Adipocyte (in vitro differentiated cells): ENCODE measurements at places on chromosomes 3 and 15.

- DNase-seq: peak; percentile 36
Observed at GRCh38 chr15:73270366-73271097, 98.2 kb downstream of the HCN4 start.

GRCh38 chr15:43889042-43889441 lies 62.2 kb downstream of the WDR76 start:
- no peak for DNase-seq

- DNase-seq: peak; percentile 67
Observed at GRCh38 chr3:24493746-24494617, 668 bp downstream of the THRB start.

- DNase-seq: no peak
Observed at GRCh38 chr15:53588773-53589172, 170.7 kb downstream of the WDR72 start.

- DNase-seq: peak; percentile 70
Observed at GRCh38 chr3:150970665-150971324, 1.7 kb downstream of the CLRN1 start.

- no peak for DNase-seq
Observed at GRCh38 chr15:59557581-59557980, 54.0 kb upstream of the GCNT3 start.

DNA sequence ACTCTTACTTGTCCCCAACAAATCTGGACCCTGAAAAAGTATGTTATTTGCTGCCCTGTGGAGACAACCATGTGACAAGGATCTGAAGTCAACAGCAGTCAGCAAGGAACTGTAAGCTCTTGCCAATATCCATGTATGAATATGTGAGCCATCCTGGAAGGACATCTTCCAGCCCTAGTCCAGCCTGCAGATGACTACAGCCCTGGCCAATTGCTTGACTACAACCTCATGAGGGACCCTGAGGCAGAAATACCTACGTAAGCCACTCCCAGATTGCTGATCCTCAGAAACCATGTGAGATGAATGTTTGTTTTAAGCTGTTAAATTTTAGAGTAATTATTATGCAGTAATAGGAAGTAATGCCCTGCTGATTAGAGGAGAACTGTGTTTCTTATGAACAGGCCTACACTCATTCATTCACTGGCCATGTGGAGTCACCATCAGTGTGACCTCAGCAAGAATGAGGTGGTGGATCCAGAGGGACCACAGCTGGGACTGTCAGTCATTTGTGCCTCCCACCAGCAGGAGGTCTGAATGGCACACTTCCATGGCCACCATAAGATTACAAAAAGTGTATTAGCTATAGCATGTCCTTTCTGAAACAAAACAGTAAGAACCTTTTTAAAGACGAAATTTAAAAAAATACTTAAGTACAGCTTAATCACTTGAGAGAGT lies 92.6 kb downstream of the TFDP2 start:
- DNase-seq: no peak

- DNase-seq: no peak
Observed at GRCh38 chr3:74613521-74614106, 845 bp downstream of the CNTN3 start.

- DNase-seq: no peak
Observed at GRCh38 chr3:20013396-20013795, 1.3 kb upstream of the PP2D1 start.

GRCh38 chr3:29335438-29335837 lies 54.6 kb downstream of the RBMS3 start:
- peak; percentile 98 for DNase-seq

DNA sequence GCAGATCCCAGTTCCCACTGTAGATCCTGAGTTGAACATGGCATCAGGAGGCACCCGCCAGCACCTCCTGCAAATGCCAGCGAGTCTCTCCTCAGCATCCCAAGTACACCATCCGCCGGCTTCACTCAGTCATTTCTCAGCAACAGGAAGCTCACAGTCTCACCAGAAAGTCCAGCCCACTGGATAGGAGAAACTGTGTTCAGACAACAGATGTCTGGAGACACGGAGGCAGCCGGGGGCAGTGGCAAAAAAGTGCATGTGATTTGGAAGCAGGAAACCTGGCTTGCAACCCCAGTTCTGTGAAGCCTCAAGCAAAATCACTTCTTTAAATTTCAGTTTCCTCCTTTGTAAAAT lies 68.7 kb downstream of the SRGAP3 start:
- no peak for DNase-seq

- DNase-seq: no peak
Observed at GRCh38 chr3:65814845-65815578, 223.7 kb downstream of the MAGI1 start.

DNA sequence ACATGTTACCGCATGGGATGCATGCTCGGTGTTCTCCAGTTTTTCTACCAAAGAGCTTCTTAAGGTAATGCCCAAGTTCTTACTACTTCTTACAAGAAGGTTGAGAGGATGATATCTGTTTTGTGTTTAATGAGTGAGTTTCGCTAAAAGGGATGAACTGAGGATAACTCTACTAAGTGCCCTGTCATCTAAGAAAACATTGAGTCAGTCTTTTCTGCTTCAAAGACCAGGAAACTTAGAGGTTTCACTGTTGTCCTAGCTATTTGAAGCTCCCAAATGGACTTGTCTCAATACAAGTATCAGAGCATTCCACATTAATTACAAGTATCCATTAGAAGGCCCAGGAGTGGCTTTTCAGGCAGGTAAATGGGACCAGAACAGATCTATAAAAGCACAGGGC lies 296.2 kb downstream of the KBTBD8 start:
- no peak for DNase-seq

DNA sequence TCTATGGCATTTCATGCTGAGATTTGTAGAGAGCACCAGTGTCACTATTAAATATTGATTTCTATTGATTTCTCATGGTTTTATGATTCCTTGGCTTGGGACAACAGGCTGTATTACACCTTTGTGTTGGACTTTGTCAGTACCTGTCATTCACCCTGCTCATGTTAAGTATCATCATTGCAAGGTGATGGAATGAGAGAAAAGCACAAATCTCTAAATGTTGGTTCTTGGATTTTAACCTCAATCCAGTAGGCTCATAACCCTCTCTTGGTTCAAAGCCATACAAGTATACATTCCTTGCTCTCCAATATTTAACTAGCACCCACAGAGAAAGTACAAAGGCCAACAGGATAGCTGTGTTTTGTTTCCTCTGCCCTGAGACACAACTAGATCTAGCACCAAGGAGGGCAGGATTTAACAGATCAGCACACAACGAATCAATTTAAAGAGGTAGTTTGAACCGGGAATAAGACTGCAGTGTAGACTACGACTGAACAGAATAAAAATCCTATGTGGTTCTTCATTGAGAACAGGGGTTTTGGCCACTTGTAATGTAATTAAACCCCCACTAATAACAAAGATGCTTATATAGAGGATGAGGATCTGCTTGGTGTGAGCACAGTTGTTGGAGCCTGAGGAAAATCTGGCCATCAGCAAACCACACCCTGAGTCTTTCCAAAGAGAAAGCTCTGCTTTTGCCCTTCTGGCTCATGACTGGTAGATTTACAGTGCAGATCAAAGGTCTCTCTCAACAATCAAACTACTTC lies 78.0 kb upstream of the TNFSF10 start:
- DNase-seq: no peak

- DNase-seq: no peak
Observed at GRCh38 chr15:72397796-72398588, at the start of gene TMEM202. TSS of gene TMEM202 (plus strand) at chr15:72398305. CDS start at chr15:72398327, 22 bp downstream.

DNA sequence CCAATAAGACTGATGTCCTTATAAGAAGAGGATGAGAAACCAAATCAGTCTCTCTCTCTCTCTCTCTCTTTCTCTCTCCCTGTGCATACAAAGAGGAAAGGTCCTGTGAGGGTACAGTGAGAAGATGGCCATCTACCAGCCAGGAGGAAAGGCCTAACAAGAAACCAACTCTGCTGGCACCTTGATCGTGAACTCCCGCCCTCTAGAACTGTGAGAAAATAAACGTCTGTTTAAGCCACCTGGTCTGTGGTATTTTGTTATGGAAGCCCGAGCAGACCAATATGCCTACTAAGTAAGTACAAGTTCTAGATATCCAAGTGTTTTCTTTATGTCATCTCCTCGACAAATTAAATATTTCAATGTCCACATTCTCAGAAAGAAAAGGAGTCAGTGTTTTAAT lies 44.9 kb upstream of the TMC3 start:
- peak; percentile 2 for DNase-seq

DNA sequence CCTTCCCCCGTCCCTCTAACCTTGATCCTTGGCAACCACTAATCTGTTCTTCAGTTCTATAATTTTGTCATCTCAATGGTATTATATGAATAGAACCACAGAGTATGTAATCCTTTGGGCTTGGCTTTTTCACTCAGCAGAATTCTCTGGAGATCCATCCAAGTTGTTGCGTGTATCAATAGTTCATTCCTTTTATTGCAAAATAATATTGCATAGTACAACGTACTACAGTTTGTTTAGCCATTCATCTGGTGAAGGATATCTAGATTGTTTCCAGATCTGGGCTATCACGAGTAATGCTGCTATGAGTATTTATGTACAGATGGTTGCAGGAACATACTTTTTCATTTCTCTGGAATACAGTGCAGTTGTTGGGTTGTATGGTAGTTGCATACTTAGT lies 76.2 kb downstream of the PLXNA1 start:
- DNase-seq: peak; percentile 81

GRCh38 chr3:196208942-196209695 lies 2.1 kb downstream of the ZDHHC19 start:
- no peak for DNase-seq

DNA sequence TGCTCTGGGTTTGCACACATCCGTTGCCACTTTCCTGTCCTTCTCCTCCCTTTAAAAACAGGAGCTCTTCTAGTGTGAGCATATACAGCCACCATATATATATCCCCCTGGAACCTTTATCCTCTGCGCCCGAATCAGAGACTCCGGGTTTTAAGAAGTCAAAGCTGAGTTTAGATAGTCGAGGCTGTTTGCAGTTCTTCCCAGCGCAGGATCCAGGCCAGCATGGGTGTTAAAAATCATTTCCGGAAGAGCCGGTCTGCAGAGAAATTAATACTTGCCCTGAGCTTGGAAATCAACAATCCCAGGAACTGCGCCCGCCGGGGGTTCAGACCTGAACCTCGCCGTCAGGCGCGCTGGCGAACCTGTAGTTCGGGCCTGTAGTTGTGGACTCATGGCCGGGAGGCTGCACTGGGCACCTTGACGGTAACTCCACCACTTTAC lies 2.3 kb downstream of the SHOX2 start:
- DNase-seq: no peak

DNA sequence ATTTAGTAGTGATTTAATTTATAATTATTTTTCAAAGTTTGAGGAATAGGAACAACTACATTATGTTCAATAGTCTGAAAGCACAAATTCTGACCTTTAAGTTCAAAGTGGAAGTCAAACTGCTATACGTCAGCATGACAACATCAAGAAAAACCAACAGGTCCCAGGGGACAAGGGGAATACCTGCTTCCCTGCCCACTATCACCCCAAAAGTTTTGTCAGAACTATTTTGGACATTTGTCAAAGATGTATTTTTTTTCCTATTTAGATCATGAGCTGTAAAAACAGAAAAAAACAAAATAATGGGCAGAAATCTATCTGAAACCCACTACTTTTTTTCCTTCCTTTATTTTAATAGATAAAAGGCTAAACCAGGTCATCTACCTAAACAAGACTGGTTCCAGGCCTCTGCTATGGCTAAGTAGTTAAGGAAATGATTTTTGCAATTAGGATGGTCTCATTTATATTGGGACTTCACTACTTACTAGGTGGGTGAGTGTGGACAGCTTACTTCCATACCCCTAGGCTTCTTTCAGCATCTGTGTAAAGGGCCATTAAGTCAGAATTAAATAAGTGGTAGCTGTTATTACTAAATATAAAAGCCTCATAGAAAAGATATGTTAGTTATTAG lies 746.3 kb downstream of the FHIT start:
- DNase-seq: no peak

DNA sequence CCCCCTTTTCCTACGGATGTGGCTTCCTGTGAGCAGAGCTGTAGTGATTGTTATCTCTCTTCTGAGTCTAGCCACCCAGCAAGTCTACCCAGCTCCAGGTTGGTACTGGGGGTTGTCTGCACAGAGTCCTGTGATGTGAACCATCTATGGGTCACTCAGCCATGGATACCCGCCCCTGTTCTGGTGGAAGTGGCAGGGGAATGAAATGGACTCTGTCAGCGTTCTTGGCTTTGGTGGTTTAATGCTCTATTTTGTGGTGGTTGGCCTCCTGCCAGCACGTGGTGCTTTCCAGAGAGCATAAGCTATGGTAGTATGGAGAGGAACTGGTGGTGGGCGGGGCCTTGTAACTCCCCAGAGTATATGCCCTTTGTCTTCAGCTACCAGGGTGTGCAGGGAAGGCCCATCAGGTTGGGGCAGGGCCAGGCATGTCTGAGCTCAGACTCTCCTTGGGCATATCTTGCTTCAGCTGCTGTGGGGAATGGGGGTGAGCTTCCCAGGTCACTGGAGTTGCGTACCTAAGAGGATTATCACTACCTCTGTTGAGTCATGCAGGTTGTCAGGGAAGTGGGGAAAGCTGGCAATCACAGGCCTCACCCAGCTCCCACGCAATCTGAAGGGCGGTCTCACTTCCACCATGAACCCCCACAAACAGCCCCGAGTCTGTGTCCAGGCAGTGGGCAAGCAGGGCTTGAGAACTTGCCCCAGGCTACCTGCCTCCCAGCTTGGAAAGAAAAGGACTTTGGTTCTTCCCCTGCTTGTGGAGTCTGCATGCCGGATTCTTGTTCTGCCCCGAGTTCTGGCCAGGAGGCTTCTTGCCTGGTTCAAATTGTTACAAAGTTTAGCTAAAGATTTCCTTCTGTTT lies 9.0 kb upstream of the ADGRG7 start:
- DNase-seq: no peak
